ENCODE measurements at places on chromosomes 5 and 9.

- no peak for DNase-seq
Observed at GRCh38 chr9:135971892-135972291, 10.7 kb upstream of the UBAC1 start.

DNA sequence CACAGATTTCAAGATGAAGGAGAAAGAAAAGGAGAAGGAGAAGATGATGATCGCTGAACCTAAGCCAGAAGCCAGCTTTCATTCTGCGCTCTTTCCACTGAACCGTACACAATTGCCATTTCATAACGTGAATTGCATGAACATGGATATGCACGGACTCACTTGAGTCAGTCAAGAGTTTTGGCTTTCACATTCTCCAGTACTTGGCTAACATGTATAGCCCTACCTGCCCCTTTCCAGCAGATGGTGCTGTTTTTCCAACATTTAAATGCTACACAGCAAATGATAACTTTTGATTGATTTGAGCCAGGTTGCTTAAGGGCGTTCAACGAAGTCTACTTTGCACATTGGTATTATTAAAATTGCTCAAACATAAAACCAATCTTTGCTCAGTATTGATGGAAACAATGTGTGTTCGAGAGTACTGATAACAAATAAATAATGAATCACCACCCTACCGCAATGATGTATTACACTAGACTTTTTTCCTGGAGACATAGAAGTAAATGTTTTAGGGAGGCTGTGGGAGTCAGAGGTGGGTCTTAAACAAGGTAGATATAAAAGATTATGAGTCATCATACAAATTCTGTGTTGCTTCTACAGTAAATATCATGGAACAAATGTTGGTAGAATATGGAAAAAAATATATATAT, 196.4 kb downstream of the TRPM3 start:
- DNase-seq, result peak; percentile 10

DNA sequence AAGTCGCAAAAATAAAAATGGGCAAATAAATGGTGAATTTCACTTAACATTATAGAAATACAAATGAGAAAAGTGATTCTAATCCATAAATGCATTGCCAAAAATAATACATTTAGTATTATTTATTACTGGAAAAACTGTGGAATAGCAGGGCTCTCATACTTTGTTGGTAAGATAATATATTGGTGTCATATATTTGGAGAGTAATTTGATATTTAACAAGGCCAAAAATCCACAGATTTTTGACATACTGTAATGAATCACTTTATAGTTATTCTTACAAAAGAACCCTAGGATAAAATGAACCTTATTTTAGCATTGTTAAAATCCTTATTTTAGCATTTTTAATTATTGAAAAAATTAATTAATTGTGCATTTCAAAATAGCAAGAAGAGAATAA, 397.2 kb upstream of the DAB2 start:
- no peak for DNase-seq

DNA sequence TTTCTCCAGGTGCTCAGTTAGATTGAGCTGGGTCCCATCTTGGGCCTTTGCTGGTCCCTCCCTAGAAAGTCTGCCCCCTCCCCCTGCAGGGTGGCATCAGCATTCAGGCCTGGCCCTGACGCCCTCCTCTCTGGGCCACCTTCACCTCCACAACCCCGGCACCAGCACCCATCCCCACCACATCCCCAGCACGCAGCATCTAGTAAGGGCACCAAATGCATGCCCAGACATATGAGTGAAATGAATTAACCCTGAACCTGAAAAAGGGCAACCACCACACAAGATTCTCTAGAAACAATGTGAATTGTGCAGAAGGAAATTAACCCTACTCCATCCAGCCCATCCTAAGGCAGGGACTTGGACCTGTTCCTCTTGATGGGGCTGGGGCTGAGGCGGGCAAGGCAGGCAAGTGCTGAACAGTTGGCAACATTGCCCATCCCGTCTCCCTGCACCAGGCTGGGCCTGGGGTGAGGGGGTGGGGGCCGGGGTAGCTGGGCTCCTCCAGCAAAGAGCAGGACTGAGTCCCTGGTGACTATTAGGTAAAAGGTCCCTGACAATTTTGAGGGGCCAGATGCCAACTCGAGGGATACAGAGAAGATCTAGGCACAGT, 125.9 kb downstream of the KCNIP1 start:
- DNase-seq, result no peak

GRCh38 chr5:156359476-156359875, 32.5 kb downstream of the SGCD start:
- DNase-seq, result no peak

DNA sequence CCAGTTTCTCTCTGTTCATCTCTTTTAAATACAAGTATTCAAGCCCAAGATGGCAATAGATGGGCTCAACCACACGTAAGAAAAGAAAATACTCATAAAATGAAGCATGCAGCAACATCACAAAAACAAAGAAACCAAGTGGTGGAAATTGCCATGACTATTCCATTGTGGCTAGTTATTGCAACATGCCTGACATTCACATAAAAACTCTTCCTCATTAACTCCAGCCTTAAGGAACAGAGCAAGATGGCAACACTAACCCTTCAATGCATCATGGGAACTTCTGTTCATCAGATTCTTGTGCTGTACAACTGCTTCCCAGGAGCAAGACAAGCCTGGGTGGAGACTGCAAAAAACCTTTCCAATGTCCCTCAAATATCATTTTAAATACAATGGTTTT, 1.4 kb upstream of the GLIS3 start:
- DNase-seq, result no peak

GRCh38 chr5:72210888-72211678, 103.8 kb downstream of the MAP1B start:
- DNase-seq, result no peak

- no peak for DNase-seq
Observed at GRCh38 chr9:115289757-115290208, 171.8 kb upstream of the TNC start.

GRCh38 chr5:99544356-99544755, 615.5 kb upstream of the CHD1 start:
- no peak for DNase-seq

DNA sequence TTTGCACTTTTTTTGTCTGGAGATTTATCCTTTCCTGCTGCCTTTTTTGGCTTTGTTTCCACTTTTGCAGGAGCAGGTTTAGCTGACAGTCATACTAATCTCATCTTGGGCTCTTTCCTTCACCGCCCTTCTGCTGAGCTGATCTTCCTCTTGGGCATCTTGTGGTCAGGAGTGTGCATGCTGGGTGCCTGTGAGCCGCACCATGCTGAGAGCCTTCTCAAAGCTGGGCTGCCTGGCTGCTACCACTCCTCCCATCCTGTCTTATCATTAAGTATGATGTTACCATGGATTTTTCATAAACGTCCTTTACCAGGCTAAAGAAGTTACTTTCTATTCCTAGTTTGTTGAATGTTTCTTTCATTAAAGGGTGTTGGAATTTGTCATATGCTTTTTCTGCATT, 49.5 kb upstream of the MCCC2 start:
- DNase-seq, result no peak

- DNase-seq, result no peak
Observed at GRCh38 chr9:3768286-3768685, 242.5 kb upstream of the RFX3 start.

- DNase-seq, result no peak
Observed at GRCh38 chr5:11048760-11049159, 287.7 kb upstream of the DAP start.

GRCh38 chr5:175107865-175108264, 336.1 kb downstream of the DRD1 start:
- no peak for DNase-seq

- DNase-seq, result no peak
Observed at GRCh38 chr5:131114754-131115153, 50.3 kb downstream of the HINT1 start.

DNA sequence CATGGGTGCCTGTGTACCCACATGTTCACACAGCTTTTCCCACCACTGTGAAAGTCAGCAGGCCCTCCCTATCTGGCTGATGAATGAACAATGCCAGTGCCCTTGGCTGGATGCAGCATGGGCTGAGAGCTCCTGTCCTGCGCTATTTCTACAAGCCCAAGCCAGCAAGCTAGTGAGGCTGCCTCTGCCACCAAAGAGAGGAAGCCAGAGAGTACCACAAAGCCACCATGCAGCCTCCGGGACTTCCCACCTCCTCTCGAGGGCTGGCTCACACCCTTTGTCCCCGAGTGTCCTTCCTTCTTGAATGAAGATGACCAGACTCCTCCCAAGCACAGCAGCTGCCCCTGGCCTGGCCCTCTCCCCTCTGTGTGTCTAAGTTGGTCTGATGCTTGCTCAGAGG, 76.5 kb downstream of the SH3PXD2B start:
- DNase-seq, result no peak

DNA sequence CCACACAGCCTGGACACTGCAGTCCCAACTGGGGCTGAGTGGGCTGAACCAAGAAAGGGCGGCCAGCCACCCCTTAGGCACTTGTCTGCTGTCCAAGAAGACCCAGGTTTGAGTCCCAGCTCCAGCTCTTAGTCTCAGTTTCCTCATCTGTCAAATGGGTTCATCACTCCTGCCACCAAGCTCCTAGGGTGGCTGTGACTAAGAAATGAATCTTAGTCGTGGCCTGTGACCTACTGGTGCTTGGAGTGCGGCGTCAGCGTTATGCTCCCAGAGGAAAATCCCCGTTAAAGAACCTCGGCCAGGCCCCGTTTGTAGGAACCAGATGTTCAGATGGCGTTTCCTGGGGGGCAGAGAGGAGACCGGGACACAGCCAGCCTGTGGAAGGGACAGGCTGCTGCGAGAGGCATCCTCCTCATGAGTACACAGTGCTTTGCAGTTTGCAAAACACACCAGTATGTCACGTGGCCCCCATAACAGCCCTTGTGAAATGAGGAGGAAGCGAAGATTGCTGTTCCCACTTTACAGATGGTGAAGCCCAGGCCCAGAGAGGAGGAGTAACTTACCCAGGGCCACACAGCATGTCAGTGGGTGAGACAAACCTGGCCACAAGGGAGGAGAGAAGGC, 3.3 kb downstream of the FIBCD1 start:
- no peak for DNase-seq

- DNase-seq, result no peak
Observed at GRCh38 chr5:163569284-163569683, 63.9 kb downstream of the MAT2B start.

GRCh38 chr5:140205952-140206351, 31.0 kb downstream of the CYSTM1 start:
- no peak for DNase-seq

- DNase-seq, result no peak
Observed at GRCh38 chr5:135546912-135547311, 11.1 kb upstream of the NEUROG1 start.

DNA sequence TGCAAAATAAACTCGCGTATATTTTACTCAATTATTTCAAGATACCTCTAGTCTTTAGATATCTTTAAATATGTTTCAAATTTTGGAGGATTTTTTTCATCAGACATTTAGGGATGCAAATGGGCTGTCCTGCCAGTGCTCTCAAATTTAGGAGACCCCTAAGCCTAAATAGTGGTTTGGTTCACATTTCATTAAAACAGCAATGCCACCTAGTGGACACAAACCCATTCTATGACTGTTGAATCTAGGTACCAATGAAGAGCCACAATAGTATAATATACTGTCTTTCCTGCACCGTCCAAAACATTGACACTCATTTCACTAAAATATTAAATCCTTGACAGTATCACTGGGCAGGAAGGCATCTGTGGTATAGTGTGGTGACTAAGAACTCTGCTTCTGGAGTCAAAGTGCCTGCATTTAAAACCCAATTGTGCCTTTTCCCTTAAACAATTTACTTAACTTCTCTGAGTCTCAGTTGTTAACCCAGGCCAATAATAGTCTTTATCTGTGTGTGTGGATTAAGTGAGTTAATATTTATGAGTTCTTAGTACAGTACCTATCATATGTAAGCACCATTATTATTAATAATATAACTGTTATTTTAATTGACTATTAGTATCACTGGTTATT, 148.0 kb downstream of the RORB start:
- DNase-seq, result peak; percentile 10

DNA sequence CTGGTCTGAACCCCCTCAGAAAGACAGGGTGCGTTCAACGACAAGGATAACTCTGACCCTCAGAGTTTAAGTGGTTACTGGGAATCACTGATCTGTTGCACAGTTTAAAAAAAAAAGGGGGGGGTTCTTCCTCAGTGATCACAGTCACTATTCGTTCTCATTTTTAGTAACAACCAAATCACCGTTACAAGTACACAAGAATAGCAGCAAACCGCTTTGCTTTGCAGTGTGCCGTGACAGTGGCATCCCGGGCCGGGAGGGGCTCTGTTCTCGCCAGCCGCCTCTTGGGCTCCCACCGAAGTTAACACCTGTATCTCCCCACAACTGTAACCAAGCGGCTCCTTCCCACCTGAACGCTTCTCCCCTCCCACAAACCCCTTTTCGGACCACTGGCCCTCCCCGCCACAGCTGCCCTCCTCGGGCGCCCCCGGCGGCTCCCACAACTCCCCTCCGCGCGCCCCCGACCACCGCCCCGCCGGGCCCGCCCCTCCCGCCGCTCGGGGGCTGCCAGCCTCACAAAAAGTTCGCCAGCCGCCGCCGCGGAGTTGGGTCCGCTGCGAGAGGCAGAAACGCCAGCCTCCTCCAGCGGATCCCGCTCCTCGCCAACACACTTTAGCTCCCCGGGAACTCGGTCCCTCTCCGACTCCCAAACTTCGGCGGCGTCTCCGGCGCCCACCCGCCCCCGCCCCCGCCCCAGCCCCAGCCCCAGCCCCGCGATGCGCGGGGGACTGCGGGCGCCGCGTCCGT, 1.2 kb downstream of the SSBP2 start:
- no peak for DNase-seq

DNA sequence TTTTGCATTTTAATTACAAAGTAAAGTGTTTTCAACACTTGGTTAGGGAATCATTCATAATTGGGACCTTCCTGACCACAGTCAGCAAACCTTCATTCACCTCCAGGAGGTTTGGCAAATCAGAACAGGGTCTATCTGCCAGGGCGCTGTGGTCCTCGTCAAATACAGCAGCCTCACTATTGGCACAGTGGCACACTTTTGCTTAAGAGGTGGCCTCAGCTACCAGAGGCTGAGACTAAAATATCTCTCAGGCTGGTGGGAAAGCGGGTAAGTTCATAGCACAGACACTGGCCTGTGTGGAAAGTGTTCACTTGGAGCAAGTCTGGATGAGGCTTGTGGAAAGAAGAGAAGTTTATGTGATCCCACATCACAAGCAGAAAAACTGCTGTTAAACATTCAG, 268.6 kb upstream of the DAPK1 start:
- DNase-seq, result no peak

Data from Panc1 (cell line).